Fibroblast of the aortic adventitia (primary cell): ENCODE measurements at places on chromosomes 6 and 20.

GRCh38 chr6:99739526-99739925, 132.9 kb downstream of the PRDM13 start:
- no peak for DNase-seq

DNA sequence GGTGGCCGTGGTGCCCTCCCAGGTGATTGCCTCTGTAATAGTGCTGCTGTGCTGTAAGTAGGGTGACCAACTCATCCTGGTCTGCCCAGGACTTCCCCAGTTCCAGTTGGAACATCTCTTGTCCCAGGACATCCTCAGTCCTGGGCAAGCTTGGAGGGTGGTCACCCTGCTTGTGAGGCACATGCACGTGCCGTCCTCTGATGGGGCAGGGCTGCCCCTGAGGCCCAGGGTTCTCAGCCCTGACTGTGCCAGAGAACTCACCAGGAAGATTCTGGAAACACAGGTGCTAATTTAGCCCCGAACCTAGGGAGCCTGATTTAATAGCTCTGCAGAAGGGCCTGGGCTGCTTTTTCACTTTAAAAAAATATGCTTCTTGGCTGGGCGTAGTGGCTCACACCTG, 120.9 kb upstream of the PHACTR3 start:
- DNase-seq = no peak

DNA sequence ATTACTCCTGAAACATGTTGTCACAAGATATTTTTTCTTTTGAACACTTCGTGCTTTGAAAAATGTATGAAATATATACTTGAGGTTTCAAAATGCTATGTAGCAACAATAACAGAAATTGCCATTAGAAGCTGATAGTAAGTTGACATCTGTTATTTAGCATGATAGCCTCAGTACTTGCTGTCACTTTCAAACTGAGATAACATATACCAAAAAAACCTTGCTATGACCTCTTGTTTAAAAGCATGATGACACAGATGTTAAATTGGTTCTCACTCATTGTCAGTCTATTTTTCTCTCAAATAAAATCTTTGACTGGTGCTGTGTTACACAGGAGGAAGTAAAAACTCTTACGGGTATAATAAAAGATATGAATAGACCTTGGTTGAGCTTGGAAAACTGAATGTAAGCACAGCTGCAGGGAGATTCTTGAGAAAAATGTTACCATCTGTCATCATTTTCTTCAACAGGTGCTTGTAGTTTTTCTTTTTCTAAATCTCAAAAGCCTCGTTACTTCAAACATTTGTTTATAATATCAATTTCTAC, 18.6 kb downstream of the MOXD1 start:
- no peak for DNase-seq

DNA sequence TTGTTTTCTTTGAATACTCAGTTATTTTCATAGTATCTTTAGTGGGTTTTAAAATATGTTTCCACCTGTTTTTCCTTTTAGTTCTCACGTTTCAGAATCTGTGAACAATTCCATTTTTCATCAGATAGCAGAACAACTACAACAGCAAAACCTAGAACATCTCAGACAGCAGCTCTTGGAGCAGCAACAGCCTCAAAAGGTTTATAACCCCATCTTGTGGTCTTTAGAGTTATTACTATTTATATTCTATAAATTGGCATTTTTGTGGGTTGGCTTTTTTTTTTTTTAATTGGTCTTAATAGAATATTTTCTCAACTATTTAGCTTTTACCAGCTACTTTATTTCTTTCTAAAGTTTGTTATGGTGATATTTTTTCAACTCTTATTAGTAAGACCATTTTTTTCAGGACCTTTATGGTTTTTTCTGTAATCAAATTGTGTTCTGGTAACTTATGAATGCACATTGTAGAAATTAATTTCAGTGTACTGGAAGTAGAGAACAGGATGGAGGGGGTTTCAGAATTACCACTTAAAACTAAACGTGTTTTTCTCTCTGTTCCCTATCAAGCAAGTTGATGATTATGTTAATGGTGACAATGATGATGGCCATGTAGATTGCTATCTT, 72.2 kb downstream of the SCAF8 start:
- DNase-seq = peak; percentile 78

- peak; percentile 49 for DNase-seq
Measured at GRCh38 chr6:44976677-44977641, 351.2 kb upstream of the RUNX2 start.

DNA sequence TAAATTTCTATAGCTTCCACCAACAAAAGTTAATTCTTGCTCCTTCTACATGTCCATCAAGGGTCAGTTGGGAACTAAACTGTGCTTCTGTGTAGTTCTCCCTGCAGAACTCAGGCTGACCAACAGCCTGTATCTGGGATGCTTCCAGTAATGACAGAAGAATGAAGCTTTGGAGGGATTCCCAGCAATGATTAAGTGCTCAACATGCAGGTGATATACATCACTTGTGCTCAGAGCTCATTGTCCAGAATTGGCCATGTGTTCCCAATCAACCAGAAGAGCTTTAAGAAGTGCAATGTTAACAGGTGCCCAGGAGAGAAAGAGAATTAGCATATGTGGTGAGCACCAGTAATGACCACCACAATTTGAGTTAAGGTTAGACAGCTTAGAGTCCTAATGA, 37.4 kb upstream of the SNRPB2 start:
- peak; percentile 15 for DNase-seq

DNA sequence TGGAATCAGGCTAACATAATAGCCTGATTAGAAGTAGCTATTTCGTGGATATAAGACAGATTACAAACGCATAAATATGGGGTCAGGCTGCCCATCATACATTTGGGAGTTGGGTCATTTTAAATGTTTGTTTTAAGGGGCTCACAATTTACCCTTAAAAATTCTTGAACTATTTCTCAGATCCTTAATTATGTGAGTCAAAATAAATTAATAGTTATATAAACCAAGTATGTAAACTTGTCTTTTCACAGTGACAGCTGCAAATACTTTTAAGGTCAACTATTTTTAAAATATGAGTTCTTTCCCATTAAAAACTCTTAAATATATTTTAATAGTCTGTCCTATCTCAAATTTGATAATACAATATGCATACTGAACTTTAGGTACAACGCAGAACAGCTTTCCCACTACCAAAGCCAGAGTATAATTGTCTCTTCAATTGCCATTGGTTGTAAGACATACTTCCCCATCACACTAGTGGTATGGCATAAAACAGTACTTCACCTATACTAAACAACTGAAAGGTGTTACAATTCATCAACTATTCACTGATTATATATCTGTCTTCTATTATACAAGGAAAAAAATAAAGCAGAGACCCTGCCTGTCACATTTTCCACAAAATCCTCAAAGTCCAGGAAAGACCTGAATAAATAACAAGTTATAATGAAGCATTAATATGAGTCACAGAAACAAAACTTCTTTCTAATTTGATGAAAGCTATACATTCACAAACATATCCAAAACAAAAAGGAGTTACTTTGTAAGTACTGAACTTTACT, 80.8 kb upstream of the COL21A1 start:
- DNase-seq = no peak

DNA sequence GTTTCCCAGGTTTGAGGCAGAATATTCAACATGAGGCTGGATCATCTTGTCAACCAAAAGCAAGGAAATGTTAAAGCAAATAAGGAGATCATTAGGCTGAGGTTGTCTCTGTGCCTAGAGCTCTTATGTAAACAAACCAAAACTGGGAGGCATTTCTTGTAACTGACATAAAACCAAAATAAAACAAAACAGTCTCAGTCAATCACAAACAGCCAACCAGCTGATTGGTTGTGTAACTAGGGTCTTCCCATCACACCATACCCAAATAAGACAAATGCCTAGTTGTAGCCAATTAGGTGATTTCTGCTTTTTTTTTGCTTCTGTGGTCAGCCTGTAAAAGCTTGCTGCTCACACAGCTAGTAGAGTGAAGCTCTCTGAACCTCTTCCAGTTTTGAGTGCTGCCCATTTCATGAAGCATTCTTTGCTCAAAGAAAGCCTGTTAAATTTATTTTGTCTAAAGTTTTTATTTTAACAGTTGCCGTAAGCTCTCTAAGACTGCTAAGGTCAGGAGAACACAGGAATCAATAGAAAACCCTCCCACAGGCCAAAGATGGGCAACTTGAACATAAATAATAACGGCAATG, 8.9 kb upstream of the FITM2 start:
- DNase-seq = no peak

GRCh38 chr20:37991157-37991866, 41.9 kb downstream of the TTI1 start:
- no peak for DNase-seq
